ENCODE measurements at places on chromosomes 3 and 15.

GRCh38 chr3:177197041-177197726, at the start of gene TBL1XR1:
TBL1XR1 (minus strand) TSS chr3:177197482; CDS start chr3:177064977, 132,505 bp downstream.
- DNase-seq: peak; percentile 86

- DNase-seq: no peak
Observed at GRCh38 chr3:179673523-179673922, 20.7 kb downstream of the USP13 start.

GRCh38 chr3:66816090-66816761, 181.9 kb upstream of the KBTBD8 start:
- DNase-seq: no peak

GRCh38 chr3:16789344-16790120, 95.2 kb upstream of the PLCL2 start:
- DNase-seq: no peak

- no peak for DNase-seq
Observed at GRCh38 chr15:83626171-83626802, 27.6 kb upstream of the ADAMTSL3 start.

DNA sequence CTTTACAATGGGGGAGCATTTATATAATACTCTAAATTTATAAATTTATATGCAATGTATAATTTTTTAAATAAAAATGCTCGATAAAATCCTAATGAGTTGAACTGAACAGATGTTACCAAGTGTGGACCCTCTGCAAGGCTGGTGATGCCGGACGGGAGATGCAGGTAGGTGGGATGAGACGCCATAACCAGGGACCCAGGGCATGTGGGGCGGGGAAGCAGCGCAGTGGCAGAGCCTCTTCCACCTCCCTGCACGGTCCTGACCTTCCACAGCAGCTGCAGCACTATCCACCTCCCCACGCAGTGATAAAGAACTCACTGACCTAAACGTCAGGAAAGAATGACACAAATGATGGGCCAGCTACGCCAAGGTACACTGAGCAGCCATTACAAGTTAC, 12.8 kb downstream of the PCSK6 start:
- DNase-seq: no peak

DNA sequence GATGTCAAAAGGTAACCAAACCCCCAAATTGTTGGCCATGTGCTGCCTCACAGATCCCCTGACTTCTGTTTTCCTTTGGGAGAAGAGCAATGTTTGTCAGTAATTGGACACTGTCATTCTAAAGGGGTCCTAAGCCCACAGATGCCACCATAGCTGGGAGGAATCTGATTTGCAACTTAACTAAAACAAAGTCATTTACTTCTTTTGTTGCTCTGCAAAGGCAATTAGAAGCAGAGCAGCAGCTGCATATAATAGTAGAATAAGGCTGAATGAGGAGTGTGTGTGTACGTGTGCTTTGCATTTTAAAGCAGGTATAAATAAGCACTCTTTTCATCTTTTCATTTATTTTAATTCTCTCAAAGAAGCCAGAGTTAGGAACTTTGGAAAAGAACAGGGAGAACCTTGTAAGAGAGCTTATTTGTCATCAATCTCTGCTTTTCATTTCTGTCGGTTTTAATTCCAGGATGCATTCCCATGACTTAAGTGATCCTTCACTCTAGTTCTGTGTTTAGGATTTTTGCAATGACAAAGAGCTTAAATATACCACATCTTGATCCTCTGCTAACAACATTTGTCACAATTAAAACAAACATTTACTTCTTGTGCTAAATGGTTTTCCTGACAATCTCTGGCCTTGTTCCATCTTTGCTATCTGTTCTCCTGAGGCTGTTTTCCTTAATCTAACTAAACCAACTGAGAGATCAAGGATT, 530.2 kb upstream of the CBLB start:
- no peak for DNase-seq

GRCh38 chr3:23442598-23443383, 239.7 kb downstream of the UBE2E2 start:
- no peak for DNase-seq

GRCh38 chr3:3069723-3070122, 40.5 kb downstream of the IL5RA start:
- DNase-seq: no peak

GRCh38 chr3:122940628-122941086, 86.9 kb downstream of the SEMA5B start:
- no peak for DNase-seq

GRCh38 chr3:179438841-179439240, 12.4 kb downstream of the GNB4 start:
- DNase-seq: no peak

DNA sequence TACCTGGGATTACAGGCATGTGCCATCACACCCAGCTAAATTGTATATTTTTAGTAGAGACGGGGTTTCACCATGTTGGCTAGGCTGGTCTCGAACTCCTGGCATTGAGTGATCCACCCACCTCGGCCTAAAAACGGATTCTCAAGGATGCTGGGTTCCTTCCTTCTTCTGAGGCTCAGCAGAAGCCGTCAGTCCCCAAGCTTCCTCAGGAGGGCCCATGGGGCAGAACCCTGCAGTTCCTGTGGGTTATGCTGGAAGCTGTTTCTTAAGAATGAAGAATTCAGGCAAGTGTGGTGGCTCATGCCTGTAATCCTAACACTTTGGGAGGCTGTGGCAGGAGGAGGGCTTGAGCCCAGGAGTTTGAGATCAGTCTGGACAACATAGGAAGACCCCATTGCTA, 29.0 kb upstream of the ZNF710 start:
- DNase-seq: no peak

GRCh38 chr15:67458331-67459029, 62.5 kb upstream of the C15orf61 start:
- no peak for DNase-seq

- no peak for DNase-seq
Observed at GRCh38 chr15:89075846-89076245, 12.4 kb upstream of the ABHD2 start.
